Stimulated activated CD4-positive, alpha-beta T cell treated with anti-CD3 and anti-CD28 coated beads, Interleukin-1b, Interleukin-23, amount 100 ng/mL, for 1 hour (primary cell): ENCODE measurements at places on chromosomes 2 and 18.

DNA sequence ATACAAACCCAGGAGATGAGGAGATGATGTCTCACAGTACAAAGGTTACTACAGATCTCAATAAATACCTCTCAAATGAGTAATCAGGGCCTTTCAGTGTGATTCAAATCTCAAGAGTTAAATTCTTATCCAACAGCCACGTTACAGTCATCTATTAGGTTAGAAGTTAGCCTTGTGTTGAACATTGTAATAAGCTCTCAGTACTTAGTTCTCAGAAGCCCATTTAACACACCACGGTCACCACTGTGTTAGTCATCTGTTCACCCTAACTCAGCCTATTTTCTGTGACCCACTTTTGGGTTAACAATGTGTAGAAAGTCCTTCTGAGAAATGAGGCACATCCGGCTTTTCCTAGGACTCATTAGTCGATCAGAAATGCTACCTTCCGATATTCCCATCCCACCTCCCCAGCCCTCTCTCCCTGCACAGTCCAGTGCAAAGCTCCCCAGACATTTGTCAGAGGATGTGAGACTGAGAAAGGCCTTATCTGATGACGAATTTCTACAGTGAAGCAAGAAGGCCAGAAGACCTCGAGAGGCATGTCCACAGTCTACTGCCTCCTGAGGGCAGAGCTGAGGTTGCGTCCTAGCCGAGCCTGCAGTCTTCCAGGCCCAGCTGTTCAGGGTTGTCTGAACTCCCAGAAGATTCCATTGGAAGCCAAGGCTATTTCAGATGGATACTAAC, 92.6 kb downstream of the ACTR2 start:
- DNase-seq = no peak

DNA sequence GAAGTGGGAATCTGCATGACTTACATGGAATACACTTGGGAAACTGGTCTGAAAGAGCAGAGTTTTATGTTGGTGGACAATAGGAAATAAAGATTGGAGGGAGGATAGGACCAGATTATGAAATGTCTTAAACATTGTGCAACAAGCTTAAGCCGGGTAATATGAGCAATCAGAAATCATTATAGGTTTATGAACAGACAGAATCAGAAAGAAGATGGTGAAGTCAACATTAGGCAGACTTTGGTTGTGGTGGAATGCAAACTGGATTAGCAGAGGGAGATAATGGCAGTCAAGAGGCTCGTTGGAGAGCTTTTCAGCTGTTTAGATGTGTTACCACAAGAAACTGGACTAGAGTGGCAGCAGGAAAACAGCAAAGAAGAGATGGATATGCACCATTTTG, 43.5 kb downstream of the CRIM1 start:
- DNase-seq = no peak

DNA sequence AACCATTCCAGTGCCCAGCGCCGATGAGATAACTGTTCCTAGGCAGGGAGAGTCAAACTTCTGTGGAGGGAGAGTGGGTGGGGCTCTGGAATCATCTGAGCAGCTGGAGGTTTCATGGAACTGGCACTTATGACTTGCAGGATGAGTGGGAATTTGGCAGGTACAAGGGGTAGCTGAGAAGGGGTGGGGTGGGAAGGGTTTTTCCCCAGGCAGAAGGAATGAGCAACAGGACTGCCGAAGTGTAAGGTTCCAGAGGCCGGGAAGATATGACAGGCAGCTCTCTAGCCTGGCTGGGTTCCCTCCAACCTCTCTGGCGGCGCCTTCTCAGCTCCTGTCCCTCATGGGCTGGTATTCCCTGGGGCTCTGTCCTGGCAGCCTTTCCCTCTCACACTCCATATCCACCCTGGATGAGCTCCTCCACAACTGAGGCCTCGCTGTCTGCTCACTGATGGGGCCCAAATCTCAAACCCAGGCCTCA, 2.5 kb upstream of the TET3 start:
- no peak for DNase-seq

DNA sequence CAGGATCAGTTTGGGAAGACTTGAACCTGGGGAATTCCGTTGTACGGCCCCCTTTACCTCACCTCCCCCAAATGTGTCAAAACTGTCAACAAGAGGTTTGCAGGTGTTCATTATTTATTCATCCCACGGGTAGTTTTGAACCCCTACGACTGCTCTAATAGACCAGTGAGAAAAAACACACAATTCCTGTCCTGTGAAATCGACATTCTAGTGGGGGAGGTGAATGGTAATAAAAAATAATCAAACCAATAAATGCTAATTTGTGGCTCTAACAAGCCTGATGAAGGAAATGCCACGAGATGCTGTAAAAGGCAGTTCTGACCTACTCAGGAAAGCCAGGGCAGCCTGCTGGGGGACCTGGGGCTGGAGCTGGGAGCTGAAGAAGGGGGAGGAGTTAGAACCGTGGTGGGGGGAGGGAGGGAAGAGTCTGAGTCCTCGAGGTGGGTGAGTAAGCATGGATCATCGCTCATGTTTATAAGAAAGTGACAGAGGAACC, 463 bp upstream of the DNAJB2 start:
- DNase-seq = no peak

DNA sequence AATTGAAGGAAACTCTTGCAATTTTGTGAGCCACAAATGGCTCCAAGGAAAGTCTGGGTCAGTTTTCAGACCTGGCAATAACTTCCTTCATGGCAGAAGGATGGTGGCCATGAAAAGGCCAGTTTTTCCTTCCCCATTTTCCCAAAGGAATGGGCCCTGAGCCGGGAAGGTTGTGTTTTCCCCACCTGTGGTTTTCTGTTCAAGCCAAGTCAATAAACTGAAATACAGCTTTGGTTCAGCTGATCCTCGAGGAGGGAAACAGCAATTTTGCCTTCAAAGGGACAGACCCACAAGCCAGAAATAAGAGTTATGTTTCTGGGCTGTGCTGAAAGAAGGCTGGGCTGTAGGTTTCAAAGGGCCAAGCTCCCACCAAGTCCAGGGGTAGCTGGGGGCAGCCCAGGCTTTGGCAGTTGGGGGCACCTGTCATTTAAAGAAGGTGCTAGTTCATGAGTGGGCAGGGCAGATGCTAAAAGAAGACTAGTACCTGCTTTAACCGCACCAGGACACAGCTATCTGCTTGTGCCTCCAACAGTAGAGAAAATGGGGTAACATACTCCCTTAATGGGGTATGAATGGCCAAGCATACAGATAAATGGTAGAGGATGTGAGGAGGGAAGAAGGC, 97.0 kb downstream of the TTC32 start:
- DNase-seq = no peak

DNA sequence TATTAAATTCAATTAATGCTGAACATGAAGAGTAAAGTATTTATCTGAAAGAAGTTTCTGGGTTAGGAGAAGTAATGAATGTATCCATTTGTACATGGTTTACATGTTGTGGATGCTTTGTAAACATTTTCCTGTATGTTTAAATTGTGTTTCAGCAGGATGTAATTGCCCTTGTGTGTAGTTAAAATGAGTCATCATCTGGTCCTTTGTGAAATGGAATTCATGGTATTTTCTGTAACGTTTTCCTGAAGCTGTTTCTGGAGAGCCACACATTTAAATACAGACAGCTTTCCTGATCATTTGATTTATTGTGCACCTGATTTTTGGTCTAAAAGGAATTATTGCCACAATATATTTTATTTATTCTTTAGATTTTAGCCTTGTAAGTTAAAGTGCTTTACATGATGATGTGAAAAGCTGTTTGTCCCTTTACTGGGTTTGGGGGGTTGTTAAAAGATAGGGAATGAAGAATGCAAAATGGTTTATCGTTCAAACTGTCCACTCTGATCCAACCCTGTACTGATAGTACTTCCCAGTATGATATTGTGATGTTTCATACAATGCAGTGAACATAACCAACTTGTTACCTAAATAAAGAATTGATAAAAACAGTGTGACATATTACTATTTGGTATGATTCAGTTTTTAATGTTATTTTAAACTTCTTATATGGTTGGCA, 41.7 kb upstream of the SLC3A1 start:
- DNase-seq = no peak

DNA sequence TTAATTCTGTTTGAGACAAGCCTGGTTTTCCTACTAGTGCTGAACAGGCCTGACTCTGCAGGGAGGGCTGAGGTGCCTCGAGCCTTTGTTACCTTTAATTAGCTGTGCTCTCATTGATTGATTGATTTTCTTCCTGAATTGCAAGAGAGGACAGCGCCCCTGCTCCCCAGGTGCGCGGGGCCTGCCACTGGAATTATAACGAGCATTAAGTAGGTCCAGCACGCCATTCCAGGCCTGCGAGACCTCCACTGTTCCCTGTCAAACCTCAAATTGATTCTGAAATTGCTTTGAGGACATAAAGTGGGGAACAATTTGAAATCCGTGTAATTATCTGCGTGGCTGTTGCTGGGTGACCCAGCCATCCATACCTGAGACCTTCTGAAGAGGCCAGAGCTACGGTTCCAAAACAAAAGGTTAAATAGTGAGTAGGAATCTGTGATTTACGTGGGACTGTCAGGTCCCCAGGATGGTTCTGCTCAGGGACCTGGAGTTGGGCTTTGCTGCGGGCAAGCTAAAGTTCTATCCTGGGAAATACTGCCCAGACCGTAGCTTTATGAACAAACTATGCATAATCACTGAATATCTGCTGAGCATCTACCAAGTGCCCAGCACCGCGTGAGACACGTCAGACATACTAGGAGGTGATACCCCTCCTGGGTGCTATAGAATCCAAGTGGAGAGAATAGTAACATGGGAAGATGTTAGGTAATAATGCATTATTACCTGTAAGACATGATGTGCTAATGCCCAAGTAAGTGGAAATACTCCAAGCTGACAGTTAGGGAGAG, 104.1 kb downstream of the ZBTB7C start:
- no peak for DNase-seq
